ENCODE measurements at places on chromosomes 16 and 17.

DNA sequence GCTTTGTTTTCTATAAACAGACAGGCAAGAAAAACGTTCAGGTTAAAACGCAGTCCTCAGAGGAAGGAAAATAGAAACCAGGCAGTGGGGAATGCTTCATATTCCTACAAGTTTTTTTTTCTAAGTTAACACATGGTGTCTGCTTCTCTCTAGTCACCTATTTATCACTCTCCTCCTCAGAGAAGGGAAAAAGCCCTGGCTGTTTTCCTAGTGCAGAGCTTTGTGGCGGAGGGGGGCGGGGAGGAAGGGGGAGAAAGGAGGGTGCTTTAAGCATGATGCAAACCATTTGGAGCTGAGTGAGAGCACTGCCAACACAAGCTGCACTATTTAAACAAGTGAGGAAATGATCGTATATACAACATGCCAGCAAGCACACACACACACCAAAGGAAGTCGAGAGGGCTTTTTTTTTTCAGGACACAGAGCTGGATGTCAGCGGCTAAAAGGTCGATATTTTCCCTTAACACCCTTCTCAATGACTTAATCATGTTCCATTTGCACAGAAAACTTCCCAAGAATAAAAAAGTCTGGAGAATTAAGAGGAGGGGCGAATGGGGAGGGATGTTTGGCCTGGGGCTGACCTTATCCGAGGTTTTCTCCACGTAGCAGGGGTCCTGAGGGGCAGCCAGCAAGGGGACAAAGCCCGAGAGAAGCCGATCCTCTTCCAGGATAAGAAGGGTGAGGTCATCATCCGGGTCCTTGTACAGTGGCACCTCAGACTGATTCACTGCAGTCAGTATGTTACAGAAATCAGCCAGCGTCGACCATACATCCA, 117.4 kb downstream of the HIC1 start:
- no peak for DNase-seq

DNA sequence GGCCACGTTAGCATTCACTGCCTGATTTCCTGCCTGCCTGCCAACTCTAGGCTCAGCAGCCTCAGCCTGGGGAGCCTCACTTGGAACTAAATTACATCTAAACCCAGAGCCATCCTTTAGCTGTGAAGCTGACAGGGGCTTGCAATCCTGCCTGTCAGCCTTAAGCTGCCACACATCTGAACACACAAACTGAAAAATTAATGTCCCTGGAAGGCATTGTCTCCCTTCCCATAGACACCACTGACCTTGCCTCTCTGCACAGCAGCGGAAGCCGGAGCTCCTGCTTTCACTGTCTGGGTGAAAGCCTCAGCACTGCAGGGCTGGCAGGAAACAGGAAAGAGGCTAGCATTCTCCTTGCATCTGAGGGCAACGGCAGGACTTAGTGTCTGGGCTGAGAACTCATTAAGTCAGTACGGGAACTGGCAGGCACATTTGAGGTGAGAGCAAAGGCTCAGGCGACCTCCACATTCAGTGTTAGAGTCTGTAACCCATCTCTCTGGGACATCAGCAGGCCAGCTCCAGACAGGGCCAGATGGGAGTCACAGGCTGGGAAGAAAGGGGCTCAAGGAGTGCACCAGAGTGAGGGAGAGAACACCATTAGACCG, 452.4 kb upstream of the C16orf82 start:
- DNase-seq, result no peak

- DNase-seq, result no peak
Measured at GRCh38 chr16:69839798-69840409, 77.8 kb downstream of the WWP2 start.

GRCh38 chr16:4884972-4885874, 37.9 kb downstream of the UBN1 start:
- DNase-seq, result no peak

- no peak for DNase-seq
Measured at GRCh38 chr16:23081675-23082119, 67.6 kb downstream of the USP31 start.

DNA sequence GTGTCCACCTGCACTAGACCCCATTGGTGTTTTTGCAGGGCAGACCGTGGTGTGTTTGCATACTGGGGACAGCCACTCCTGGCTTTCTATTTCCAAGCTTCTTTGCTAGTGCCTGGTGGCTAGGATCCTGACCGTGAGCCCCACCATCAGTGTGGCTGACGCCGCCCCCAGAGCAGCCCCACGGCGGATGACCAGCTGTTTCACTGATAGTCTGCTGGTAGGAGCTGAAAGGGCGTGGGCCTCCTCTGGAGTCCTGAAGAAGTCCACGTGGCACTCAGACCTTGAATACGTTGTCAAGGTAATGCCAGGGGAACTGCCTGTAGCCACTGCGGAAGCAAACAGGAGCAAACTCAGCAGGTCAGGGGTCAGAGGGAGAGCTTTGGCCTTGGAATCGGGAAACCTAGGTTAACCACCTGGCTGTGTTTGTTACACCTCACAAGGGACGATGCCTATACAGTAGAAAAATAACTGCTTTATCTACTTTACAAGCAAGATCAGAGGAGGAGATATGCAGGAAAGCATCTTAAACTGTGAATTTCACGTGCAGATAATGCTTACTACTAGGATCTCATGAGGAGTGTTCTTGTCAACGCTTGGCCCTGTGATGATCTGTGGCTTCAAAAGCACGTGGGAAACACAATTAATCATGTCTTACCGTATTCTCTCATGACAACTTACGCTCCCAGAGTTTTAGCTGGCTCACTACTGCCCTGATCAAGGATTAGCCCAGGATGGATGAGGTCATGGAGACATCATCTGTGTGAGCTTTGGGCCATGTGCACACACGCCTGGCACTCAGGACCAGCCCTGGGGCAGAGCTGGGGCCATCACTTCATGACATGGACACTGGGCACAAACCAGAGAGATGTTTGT, 30.3 kb downstream of the ALDH3A2 start:
- DNase-seq, result no peak

DNA sequence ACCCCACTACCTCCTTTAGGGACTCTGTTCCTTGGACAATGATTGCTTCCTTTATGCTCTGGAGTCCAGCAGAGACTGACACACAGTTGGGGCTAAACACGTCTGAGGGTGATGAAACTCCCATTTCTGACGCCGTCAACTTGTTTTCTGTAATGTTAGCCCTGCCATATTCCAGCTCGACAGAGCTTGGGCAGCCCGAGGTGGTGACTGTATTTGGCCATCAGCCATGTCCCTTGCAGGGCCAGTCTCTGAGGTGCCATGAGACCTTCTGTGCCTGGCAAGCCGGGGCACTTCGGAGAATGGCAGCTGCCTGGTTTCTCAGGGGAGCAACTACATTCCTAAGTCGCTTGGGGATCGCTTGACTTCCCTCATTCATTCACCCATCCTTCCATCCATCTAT, 278.9 kb upstream of the TNRC6C start:
- no peak for DNase-seq

DNA sequence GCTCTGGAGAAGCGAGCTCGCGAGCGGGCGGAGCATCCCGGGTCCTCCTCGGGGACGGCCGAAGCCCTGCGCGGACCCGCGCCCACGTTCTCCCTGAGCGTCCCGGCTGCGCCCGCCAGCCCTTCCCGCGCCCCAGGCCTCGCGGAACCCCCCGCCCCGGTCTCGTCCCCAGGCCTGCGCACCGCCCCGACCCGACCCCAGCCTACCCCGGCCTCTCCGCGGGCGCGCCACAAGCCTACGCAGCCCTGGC, 159 bp downstream of the USP36 start:
- no peak for DNase-seq

DNA sequence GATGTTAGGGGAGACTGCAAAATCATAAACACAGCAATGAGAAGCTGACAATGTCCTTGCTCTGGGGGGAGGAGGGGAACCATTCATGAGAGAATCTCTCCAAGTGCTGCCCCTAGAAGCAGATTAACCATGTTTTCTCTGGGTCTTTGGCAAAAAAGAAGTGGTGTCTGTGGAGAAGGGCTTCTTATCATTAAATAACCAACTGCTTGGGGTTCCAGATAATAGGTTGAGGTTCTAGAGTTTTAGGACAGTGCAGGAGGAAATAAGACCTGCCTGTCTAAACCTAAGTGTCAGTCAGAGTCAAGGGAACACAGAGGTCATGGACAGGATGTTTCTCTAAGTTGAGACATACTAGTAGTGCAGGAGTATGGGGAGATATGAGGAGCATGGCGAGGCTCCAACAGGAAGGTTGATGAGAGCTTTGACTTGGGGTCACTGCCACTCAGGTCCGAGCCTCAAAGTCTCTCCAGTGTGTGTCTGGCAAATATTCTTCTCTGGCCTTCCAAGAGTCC, 5.1 kb upstream of the ANKS4B start:
- DNase-seq, result no peak

DNA sequence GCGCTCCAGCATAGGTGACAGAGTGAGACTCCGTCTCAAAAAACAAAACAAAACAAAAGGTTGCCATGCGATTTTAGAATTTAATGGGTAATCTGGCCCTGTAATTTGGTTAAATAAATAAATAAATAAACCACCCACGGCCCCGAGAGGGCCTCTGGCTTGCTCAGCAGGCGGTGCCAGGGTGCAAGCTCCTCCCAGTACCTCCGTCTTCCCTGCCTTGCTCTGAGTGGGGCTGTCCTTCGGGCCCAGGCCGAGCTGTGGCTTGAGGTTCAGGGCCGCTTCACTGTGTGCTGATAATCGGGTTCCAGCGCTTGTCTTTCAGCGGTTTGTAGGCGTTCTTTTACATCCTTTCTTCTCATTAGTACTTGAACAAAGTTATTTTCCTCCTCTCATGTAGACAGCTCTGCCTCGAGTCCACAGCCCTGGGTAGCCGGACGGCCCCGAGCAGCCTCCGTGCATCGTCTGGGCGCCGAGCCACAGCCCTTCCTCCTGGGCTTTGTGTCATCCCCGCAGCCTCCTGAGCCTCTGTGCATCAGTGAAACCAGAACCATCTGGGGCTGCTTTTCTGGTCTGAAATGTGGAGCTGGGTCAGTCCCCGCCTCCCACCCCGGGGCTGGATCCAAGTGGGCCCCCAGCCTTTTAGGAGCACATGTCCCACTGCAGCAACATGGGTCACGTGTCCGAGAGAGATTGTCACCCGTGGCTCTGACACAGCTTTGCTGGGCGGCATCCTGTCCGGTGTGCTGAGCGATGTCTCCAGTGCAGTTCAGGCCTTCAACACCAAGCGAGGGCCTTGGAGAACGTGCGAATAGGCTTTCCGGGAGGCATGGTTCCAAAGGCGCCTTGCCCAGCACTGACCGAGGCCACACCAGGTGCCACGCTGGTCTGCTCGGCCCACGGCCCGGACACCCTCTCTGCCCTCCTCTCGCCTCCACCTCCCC, 157.4 kb upstream of the CHMP6 start:
- no peak for DNase-seq

DNA sequence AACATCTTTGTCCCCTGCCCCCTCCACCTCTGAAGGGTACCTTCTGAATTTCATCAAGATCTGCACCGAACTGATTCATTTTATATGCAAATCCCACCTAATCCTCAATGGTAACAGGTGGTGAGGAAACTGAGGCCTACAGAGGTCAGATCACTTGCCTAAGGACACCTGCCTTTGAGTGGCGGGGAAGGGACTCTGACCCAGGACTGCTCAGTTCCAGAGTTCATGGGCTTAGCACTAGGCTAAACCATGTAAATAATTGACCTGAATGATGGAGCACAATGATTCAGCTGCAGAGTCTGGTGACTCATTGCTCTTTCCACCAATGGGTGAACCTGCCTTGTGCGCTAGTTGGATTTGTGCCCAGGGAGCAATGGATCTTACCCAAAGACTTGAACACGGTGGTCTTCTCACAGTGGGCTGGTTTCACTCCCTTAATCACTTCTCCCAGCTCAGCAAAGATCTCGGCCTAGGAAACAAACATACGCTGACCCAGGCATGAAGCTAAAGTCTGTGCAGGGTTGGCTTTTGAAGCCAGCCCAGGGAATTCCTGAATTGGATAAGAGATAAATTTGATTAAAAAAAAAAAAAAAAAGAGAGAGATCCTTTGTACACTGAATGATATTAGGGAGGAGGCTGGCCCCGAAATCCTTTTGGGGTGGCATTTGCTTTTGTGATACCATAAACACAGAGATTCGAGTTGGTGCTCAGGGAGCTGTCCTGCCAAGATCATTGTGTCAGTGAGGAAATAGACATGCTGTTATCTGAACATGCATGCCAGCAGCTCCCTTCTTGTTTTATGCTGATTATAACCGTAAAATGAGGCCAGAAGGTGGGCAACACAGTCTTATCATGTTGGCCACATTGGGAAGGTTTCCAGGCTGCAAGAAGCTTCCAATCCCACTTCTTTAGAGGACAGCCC, 17.0 kb downstream of the CRYM start:
- no peak for DNase-seq

DNA sequence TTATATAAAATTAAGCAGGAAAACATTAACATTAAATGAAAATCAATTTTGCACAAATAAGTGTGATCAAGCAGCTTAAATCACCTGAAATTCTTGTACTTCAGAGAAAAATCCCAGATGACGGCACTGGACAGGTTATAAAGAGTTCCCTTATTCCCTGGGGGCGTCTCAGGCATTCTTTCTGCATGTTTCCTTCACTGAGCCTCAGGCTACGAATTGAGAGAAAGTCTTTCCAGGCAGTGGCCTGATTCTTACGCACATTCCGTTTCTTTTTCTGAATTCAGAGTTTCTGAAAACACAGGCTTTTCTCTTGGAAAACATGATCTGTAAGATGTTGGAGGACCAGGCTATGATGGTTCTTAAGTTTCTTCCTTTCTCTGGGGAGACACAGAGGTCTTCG, 22.1 kb upstream of the PITPNM3 start:
- no peak for DNase-seq

DNA sequence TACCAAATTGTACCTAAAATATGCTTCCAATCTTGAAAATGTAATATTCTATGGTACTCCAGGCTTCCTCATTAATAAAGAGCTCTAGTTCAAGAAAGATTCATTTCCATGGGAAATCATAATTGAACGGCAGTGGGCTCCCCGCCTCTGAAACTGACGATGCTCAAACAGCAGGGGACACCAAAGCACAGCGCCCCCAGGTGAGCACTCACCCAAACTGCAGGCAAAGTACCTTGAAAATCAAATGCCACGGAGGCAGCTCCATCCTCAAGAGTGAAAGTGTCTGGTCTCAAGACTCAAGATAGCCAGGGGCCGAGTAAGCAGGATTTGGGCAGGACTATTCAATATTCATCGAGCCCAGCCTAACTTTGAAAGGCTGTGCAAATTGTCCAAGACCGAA, 217.4 kb upstream of the TNRC6C start:
- DNase-seq, result no peak

DNA sequence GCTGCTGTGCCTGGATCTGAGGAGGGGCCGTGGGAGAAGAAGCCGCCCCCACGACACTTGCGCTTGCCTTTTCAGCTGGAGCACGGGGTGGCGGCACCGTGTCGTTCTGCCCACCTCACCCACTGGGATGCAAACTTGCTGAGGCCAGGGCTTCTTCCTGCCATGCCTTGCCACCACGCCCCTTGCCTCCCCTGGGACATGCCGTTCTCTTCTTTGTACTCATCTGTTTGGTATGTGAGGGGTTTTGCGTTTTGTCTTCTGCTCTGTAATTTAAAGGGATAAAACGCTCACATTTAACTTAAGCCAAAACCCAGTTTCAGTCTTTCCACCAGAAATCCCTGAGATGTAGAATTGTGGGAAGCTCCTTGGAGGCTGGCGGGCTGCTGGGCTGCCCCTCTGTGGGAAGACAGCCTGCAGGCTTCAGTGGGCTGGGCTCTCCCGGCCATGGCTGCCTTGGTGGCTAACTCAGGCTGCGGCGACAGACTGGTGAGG, 180.2 kb downstream of the RPTOR start:
- DNase-seq, result no peak

All from cortex of kidney (tissue), 1 donor.